Naive thymus-derived CD8-positive, alpha-beta T cell (primary cell): ENCODE measurements at places on chromosomes 11 and 22.

DNA sequence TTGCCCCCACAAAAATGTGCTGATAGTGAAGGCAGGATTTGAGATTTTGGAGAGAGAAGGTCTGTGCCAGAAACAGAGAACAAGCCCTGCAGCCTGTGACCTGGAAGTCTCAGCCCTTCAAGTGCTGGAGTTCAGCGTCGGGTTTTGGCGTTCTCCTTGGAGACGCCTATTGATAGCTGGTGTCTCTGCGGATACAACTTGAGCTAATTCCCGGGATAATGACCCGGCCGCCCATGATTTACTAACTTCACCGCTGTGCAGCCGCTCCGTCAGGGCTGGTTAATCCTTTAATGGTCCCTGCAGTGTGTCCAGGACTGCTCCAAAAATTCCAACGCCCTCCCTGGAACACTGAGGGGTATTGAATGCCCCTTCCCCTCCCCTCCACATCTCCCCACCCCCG lies 76.6 kb downstream of the WT1 start:
- DNase-seq = no peak

DNA sequence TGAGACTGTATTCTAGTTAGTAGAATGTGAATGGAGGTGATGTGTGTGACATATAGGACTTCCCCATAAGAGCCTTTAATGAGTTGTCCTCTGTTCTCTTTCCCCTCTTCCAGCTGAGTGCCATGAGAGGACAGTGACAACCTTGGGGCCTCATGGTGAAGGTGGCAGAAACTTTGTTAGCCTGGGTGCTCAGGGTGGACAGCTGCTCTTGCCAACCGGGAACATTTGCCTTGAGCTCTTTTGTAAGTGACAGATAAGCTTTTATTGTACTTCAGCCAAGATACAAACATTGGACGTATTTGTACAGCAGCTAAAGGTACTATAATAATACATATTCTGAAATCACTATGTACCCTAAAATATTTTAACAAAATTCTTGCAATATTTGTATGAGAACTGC lies 33.0 kb upstream of the PLET1 start:
- no peak for DNase-seq

- no peak for DNase-seq
Observed at GRCh38 chr11:112583261-112583893, 322.7 kb upstream of the PLET1 start.

DNA sequence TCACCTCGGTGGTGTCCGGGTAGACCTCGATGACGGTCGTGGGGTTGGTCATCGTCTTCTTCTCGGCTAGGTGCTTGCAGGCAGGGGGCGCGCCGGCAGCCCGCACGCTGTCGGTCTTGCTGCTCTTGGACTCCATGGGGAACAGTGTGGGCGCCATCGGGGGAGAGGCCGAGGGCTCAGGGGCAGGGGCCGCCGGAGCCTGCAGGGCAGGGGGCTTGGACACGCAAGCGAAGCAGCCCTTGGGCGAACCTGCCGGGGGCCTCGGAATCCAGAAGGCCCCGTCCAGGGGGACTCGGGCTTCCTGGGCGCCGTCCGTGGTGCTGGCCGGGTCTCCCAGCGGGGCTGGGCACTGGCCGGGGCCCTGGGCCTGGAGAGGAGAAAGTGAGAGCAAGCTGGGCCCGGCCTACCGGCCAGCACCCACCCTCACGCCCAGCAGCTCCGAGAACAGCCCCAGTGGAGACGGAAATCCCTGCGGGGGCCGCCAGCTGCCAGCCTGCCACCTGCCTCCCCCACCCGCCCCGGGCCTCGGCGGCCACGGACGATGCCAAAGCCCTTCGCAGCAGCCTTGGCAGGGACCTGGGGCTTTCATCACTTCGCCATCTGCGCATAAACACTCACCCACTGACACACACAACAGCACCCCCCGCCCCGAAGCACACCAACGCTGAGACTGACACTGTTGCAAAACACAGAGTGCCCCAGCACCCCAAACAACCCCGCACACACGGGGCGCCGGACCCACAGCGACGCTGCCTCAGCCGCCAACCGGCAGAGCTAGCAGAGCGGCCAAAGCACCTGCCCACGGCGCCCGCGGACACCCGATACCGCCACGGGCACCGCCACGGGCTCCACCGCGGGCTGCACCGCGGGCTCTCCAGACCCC lies 2.4 kb downstream of the IFITM10 start:
- no peak for DNase-seq

- DNase-seq = no peak
Observed at GRCh38 chr11:27487706-27488105, 15.1 kb upstream of the LGR4 start.
